ENCODE measurements at places on chromosomes 7 and 10. TPM values are rescaled to one million over a fixed set of nuclear protein-coding genes. Genes with fewer than 3 reads are reported as not detected.
A peak's percentile ranks its signal among the peaks of the same experiment; 100 is the strongest.

Gene INHBA
- polyA plus RNA-seq = 0.63 TPM

Gene GPER1
- polyA plus RNA-seq = 0.67 TPM

Gene MYOF
- polyA plus RNA-seq = 16.8 TPM

Gene ZNF479
- not detected for polyA plus RNA-seq

Gene TMEM106B
- polyA plus RNA-seq = 48.1 TPM

DNA sequence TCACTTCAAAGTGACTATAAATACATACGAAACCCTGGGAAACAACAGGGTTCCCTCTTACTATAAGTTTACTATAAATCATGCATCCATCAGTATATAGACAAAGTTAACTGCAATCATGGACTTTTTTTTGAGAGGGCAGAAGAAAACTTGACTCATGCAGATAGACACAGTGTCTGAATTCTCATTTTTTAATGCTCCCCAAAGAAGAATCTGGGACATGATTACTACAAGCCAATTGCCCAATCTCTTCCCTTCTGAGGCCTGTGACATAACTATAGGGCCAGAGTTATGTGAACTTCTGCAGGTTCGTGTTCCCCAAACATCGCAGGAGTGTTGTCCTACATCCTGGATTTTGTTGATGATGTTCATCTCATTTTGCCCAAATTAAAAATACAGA lies 376.5 kb downstream of the KCNMA1 start:
- no peaks in the 10 kb centered on the region for H3K27me3 ChIP-seq
- no peak overlapping the region for H3K4me3 ChIP-seq
- H3K36me3 ChIP-seq = no peaks in the 10 kb centered on the region
- DNase-seq = no peak
- H3K27ac ChIP-seq = no peak overlapping the region

DNA sequence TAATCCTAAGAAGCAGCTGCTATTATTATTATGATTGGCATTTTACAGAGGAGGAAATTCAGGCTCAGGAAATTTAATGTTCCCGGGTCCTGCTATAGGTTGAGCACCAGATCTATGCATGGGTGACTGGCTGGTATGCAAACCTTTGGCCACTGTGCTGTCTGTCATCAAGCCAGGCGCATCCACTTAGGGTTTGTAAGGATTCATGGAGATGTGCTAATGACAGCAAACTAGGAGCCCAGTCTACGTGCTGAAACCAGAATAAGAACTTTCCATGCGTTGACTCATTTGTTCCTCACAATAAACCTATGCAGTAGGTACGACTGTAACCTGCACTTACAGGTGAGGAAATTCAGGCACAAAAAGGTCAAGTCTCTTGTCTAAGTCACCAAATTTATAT lies 64.5 kb upstream of the ZMIZ1 start:
- H3K27me3 ChIP-seq = no peaks in the 10 kb centered on the region
- H3K27ac ChIP-seq = peak overlapping the region; percentile 3
- H3K4me3 ChIP-seq = no peak overlapping the region
- DNase-seq = no peak
- H3K36me3 ChIP-seq = no peaks in the 10 kb centered on the region

- DNase-seq = peak; percentile 36
- H3K27me3 ChIP-seq = peaks cover 2% of the 10 kb centered on the region
- H3K27ac ChIP-seq = no peak overlapping the region
- no peaks in the 10 kb centered on the region for H3K36me3 ChIP-seq
- H3K4me1 ChIP-seq = no peaks in the 10 kb centered on the region
- H3K4me3 ChIP-seq = no peak overlapping the region
Observed at GRCh38 chr7:105934572-105935185, 28.4 kb upstream of the CDHR3 start.

GRCh38 chr10:97318772-97319651 lies at the start of gene FRAT1:
Gene FRAT1, plus strand, starts transcription at chr10:97319271. Its CDS starts 183 bp downstream, at chr10:97319454.
- peak within 1 kb of the TSS; percentile 88 for H3K4me3 ChIP-seq
- H3K36me3 ChIP-seq = no peaks in the 10 kb centered on the region
- H3K27ac ChIP-seq = peak within 1 kb of the TSS; percentile 92
- H3K4me1 ChIP-seq = peaks cover 3% of the 10 kb centered on the region

Measured in small intestine (tissue), 16 donors.